HAP-1 (cell line): ENCODE measurements at places on chromosomes 6 and 20.
A peak's percentile ranks its signal among the peaks of the same experiment; 100 is the strongest.

- DNase-seq = no peak
Observed at GRCh38 chr6:161835500-161836215, 561.8 kb upstream of the AGPAT4 start.

DNA sequence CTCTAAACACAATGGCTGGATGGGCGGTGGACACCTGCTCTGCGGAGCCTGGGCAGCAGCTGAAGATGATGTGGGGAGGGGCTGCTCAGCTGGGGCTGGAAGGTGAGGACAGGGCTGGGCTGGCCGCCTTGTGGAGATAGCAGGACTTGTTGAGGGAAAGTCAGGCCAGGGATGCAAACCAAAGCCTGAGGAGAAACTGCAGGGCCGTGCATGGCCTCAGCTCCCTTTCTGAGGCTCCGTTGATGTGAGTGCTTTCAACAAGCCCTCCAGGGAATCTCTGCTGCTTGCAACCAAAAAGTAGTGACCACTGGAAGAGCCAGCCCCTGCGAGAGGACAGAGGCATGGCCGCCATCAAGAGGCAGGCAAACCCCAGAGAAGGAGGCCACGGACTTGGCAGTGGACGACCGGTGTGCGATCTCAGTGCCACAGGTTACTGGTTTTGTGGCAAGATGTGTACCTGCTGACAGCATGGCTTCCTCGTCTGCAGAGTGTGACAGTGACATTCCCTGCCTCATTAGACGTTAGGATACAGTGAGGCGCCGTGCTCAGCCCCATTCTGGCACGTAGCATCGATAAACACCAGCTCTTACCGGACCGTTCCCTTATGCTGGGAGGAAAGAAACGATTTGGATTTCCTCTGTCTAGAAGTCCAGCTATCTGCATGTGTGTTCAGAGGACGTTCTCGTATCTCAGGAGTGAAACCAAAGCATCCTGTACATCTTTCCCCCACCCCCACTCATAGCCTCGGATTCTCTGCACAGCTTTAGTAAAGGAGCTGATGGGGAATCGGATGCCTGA lies 37.9 kb downstream of the ERMARD start:
- no peak for DNase-seq

DNA sequence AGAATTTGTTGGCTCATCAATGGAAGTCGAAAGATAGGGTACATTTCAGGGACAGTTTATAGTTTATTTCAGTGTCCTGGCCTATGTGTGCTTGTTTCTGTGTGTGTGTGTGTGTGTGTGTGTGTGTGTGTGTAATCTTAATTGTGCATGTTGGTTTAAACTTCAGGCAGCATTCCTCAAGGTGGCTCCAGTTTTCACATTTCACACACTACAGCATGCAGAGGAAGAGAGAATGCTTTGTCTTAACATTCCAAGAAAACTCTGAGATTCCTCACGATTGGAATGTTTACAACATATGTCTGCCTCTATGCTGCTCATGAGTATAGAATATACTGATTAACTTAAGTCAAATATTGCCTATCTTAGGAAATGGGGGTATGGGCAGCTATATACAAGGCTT lies 332.6 kb upstream of the EPHA7 start:
- no peak for DNase-seq

DNA sequence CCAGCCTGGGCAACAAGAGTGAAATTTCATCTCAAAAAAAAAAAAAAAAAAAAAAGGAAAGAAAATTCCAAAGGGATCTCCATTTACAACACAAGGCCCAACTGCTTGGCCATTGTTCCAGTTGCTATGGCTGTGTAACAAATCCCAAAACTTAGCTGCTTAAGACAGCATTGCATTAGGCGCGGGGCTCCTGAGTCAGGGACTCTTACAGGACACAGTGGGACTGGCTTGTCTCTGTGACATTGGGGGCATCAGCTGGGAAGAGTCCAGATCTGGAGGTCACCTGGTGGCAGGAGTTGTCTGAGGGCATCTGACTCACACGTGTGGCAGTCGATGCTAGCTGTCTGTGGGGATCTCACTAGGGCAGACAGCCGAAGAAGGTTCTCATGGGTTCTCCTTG lies 35.6 kb downstream of the TTLL9 start:
- peak; percentile 31 for DNase-seq

DNA sequence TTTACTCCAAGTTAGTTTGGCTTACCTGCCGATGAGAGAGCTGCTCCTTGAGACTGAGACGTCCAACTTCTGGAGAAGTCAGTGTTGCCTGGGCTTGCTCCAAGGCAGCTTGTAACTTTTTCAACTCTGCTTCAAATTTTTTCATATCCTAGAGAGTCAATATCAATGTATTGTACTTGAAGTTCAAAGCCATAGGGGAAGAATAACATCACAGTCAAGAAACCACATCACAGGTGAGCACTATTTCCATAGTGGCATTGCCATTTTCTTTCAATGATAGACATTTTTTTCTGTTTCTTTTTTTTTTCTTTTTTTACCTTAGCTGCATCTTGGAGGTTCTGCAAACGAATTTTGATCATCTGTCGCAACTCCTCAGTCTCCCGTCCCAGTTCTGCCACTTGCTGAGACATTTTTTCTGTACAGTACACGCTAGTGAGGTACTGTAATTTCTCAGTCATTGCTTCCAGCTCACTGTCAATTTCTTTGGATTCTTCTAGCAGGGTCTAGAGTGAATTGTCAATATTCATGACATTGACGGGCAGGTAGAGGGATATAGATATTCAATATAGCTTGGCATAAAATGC lies 326.7 kb downstream of the SYNE1 start:
- DNase-seq = no peak

DNA sequence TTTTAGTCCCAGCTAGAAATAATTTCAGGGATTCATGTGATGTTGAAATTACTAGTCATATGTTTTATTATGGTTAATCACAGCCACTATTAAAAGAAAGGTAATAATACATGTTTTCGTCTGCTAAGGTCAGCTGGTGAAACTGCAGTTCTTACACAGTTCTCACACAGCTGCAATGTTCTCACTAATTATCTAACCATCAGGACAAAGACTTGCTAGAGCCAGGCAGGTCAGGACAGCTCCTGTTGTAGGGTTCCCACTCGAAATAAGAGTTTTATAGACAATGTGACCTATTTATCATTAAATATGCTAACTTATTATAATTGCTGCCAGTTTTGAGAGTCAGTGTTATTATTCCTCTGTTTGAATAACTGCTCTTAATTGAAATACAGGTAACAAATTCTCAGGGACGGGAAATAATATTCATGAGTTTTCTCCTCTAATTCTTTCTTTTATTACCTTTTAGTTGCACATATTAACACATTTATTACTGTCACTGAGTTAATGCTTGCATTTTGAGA lies 97.9 kb downstream of the GJA1 start:
- no peak for DNase-seq

GRCh38 chr20:59182401-59183044 lies 18.9 kb downstream of the ZNF831 start:
- DNase-seq = no peak
